Natural killer cell (primary cell): ENCODE measurements at places on chromosomes 1 and 21. TPM values are rescaled to one million over a fixed set of nuclear protein-coding genes. Genes with fewer than 3 reads are reported as not detected.

Gene NR5A2
- not detected for total RNA-seq

Gene XCL2
- 92.9 TPM for total RNA-seq

Gene CYP4A22
- not detected for total RNA-seq

Gene WDR64
- not detected for total RNA-seq

Gene LDLRAD1
- not detected for total RNA-seq

Gene SLC2A5
- total RNA-seq, result not detected

Gene KCNE2
- total RNA-seq, result 0.60 TPM

Gene HSPA6
- total RNA-seq, result 5.8 TPM

DNA sequence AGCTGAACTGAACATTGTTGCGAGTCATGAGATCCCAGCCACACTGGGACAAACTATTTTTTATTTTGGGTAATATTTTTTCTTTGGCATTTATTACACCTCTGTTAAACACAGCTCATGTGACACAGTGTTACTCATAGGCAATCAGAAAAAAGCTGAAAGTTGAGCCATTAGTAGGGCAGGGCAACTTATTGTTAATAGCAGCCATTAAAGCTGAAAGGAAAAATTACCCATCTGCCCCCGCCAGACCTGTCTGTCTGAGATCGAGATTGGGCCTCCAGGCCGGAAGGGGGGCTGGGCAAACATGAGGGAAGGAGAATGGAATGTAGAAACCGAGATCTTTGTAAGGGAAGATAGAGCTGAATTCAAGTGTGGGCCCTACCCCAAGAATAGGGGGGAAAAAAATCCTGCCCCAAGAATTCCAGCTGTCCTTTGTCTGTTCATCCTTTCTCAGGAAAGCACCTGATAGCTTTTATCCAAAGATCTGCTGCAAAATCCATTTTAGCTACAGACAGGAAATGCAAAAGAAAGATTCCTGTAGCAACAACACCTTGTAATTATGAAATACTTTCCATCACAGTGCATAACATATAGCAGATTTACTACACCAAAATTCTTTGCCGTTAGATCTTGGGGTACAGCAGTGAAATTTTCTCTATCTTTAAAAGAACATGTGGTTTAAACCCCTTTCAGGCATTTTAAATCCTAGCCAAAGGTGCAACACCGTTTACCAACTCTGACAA is 212.8 kb downstream of the PBX1 start:
- H3K4me1 ChIP-seq, result peaks cover 24% of the 10 kb centered on the region
- H3K27me3 ChIP-seq, result peaks cover 8% of the 10 kb centered on the region
- no peak for DNase-seq
- H3K27ac ChIP-seq, result no peak overlapping the region

DNA sequence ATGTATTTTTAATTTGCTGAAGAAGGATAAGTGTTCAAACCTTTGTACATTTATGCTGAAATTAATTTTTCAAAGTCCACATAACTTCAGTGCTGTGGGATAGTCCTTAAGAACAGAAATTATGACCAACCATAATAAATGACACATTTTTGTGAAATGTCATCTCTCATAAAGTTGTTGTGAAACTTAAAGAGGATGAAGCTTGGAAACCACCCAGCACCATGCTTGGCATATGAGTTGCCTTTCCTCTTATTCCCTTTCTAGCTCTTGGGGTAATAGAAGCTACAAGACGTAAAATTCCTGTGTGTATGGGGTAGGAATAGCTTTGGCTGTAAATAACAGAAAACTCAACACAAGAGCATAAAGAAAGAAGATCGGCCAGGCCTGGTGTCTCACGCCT is 18.9 kb upstream of the USP24 start:
- no peaks in the 10 kb centered on the region for H3K4me1 ChIP-seq
- H3K4me3 ChIP-seq, result no peak overlapping the region
- no peak for DNase-seq
- H3K27ac ChIP-seq, result no peak overlapping the region

GRCh38 chr1:74596717-74597116 is 76.9 kb downstream of the ERICH3 start:
- H3K27me3 ChIP-seq, result no peaks in the 10 kb centered on the region
- no peaks in the 10 kb centered on the region for H3K36me3 ChIP-seq
- H3K4me1 ChIP-seq, result no peaks in the 10 kb centered on the region
- H3K4me3 ChIP-seq, result no peak overlapping the region
- DNase-seq, result no peak
- H3K27ac ChIP-seq, result no peak overlapping the region

DNA sequence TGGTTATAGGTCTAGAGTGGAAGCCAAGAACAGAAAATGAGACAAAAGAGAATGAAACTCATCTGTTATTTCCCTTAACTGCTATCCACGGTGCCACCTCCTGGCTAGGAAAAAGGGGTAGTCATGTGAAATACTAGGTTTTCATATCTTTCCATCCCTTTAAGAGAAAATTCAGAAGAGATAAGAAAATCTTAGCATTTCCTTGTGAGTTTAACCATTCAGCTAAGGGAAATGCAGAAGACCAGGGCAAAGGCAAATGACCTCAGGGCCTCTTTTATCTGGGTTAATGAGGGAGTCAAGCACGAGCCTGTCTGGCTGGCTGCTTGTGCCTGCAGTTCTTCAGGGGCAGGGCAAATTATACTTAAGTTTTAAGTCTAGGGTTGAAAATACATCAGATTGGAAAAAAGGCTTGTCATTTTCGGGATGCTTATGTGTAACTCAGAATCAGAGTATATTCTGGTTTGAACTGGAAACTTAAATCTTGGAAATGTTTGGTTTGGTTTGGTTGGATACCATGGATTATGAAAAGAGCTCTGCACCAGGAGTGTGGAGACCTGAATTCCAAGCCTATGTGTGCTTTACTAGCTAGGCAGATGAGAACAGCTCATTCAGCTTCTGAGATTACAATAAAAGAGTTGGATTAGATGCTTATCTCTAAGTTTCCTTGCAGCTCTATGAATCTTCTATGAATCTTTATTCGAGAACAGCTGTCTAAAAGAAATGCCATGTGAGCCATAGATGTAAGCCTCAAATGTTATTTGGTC is 19.9 kb downstream of the NIBAN1 start:
- H3K27me3 ChIP-seq, result no peaks in the 10 kb centered on the region
- DNase-seq, result no peak
- no peak overlapping the region for H3K4me3 ChIP-seq
- H3K27ac ChIP-seq, result no peak overlapping the region

GRCh38 chr1:44407430-44408211 is 2.6 kb downstream of the RNF220 start:
- H3K4me3 ChIP-seq, result no peak overlapping the region
- no peak overlapping the region for H3K27ac ChIP-seq
- no peaks in the 10 kb centered on the region for H3K36me3 ChIP-seq
- H3K27me3 ChIP-seq, result peaks cover 53% of the 10 kb centered on the region

DNA sequence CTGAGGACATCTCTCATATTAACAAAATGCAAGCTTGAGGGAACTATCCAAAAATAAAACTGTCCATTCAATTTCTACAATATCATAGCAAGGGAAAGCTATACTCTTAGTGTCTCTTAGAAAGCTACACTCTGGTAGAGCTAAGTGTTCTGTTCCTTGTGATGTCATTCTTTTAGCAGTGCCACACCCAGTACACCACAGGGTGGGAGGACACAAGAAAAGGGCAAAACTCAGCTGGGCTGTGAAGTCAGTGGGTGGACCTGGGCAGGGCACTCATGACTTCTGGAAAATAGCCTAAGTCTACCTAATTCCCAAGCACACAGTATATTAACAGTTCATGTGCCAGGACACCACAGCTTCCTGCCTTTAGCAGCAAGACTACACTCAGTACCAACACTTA is 42.2 kb upstream of the TNFSF4 start:
- H3K4me1 ChIP-seq, result no peaks in the 10 kb centered on the region
- no peak overlapping the region for H3K27ac ChIP-seq
- no peaks in the 10 kb centered on the region for H3K36me3 ChIP-seq
- H3K4me3 ChIP-seq, result no peak overlapping the region
- DNase-seq, result no peak
- no peaks in the 10 kb centered on the region for H3K27me3 ChIP-seq

DNA sequence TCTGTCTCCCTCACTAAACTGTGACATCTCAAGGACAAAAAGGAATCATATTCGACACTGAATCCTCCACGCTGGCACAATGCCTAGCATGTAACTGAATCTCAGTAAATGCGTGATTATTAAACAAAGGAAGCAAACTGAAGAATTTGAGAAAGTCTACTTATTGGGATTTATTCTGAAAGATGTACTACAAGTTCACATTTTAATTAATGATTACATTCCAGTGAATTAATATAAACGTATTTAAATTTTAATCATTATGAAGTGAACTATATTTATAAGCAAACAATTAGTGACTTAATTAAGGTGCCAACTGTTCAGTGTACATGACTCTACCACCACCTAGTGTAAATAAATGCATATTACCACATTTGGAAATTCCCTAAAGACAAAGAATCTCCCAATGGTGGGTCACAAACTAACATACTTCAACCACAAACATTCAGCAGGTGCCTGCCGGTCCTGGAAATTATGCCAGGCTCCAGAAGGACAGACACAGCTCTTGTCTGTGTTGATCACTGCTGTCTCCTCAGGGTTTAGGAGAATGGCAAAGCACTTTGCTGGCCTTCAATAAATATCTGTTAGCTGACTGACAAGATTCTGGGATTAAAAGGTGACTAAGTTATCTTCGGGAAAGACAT is 56.3 kb downstream of the SMYD3 start:
- no peak overlapping the region for H3K27ac ChIP-seq
- H3K4me3 ChIP-seq, result no peak overlapping the region
- H3K27me3 ChIP-seq, result no peaks in the 10 kb centered on the region
- no peaks in the 10 kb centered on the region for H3K36me3 ChIP-seq
- no peak for DNase-seq

DNA sequence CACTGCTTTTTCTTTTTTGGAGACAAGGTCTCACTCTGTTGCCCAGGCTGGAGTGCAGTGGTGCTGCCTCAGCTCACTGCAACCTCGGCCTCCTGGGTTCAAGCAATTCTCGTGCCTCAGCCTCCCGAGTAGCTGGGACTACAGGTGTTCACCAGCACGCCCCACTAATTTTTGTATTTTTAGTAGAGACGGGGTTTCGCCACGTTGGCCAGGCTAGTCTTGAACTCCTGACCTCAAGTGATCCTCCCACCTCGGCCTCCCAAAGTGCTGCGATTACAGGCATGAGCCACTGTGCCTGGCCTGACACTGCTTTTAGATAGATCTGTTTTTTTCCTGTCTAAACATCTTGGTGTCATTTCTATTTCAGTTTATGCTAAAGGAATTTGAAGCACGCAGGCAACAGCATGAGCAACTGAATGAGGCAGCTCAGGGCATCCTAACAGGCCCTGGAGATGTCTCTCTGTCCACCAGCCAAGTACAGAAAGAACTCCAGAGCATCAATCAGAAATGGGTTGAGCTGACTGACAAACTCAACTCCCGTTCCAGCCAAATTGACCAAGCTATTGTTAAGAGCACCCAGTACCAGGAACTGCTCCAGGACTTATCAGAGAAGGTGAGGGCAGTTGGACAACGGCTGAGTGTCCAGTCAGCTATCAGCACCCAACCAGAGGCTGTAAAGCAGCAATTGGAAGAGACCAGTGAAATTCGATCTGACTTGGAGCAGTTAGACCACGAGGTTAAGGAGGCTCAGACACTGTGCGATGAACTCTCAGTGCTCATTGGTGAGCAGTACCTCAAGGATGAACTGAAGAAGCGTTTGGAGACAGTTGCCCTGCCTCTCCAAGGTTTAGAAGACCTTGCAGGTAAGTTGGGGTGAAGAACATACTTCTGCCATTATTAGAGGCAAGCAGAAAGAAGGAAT is 106.1 kb upstream of the BMP8A start:
- H3K27ac ChIP-seq, result no peak overlapping the region
- DNase-seq, result no peak
- H3K36me3 ChIP-seq, result peaks cover 86% of the 10 kb centered on the region
- no peaks in the 10 kb centered on the region for H3K4me1 ChIP-seq
- no peak overlapping the region for H3K4me3 ChIP-seq
- no peaks in the 10 kb centered on the region for H3K27me3 ChIP-seq

DNA sequence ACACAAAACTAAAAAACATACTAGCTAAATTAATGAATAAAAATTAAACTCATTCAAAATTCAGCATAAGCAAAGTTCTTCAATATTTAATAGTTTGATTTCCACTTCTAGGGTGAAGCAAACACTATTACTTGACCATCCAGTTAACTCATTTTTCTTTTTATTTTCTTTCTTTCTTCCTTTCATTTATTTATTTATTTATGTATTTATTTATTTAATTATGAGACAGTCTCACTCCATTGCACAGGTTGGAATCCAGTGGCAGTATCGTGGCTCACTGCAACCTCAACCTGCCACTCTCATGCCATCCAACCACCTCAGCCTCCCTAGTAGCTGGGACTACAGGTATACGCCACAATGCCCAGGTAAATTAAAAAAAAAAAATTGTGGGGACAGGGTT is 2069.5 kb downstream of the NCAM2 start:
- DNase-seq, result no peak
- no peaks in the 10 kb centered on the region for H3K36me3 ChIP-seq
- H3K4me3 ChIP-seq, result no peak overlapping the region
- H3K27me3 ChIP-seq, result no peaks in the 10 kb centered on the region
- no peak overlapping the region for H3K27ac ChIP-seq

- H3K4me1 ChIP-seq, result no peaks in the 10 kb centered on the region
- H3K27ac ChIP-seq, result no peak overlapping the region
- H3K36me3 ChIP-seq, result no peaks in the 10 kb centered on the region
Observed at GRCh38 chr21:27390384-27390783, 423.5 kb upstream of the ADAMTS5 start.

GRCh38 chr21:15567191-15567590 is 162.6 kb upstream of the USP25 start:
- no peak for DNase-seq
- no peaks in the 10 kb centered on the region for H3K36me3 ChIP-seq
- H3K27me3 ChIP-seq, result peaks cover 7% of the 10 kb centered on the region
- H3K27ac ChIP-seq, result no peak overlapping the region

- no peaks in the 10 kb centered on the region for H3K36me3 ChIP-seq
- no peaks in the 10 kb centered on the region for H3K27me3 ChIP-seq
- DNase-seq, result no peak
- H3K27ac ChIP-seq, result no peak overlapping the region
- no peak overlapping the region for H3K4me3 ChIP-seq
- no peaks in the 10 kb centered on the region for H3K4me1 ChIP-seq
Observed at GRCh38 chr1:180720753-180721152, 88.9 kb downstream of the XPR1 start.

DNA sequence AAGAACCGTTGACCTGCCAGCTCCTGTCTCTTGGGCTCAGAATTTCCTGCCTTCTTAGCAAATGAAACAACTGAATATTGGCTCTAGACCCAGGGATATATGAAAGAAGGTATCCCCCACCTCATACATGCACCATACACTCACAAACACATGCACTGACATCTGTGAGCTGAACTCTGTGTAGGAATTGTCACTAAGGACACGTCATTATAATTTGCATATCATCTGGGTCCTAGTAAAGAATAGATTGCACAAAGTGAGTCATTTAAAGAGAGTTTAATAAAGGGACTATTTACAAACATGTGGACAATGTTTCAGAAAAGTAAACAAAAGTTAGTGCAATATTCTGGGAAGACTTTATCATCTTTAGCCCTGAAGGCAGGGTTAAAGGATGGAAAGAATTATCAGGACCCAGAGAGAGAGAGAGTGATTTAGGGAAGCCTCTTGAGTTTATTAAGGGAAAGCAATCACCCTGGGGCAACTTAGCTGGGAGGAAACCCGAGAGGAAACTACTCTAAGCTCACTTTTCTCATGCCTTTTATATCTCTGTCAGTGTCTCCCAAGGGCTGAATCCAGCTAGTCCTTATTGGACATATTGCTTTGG is 74.1 kb upstream of the PLA2G4A start:
- DNase-seq, result no peak
- no peak overlapping the region for H3K27ac ChIP-seq
- H3K36me3 ChIP-seq, result no peaks in the 10 kb centered on the region
- H3K27me3 ChIP-seq, result no peaks in the 10 kb centered on the region
- H3K4me1 ChIP-seq, result no peaks in the 10 kb centered on the region

- no peaks in the 10 kb centered on the region for H3K36me3 ChIP-seq
- H3K27ac ChIP-seq, result no peak overlapping the region
- no peak for DNase-seq
- H3K27me3 ChIP-seq, result no peaks in the 10 kb centered on the region
Observed at GRCh38 chr1:234900595-234900994, 228.0 kb downstream of the TOMM20 start.
